ENCODE measurements at places on chromosomes 1 and 21.

- DNase-seq = no peak
Observed at GRCh38 chr1:164771041-164771618, 212.1 kb downstream of the PBX1 start.

GRCh38 chr1:190904091-190904695 is 426.5 kb upstream of the BRINP3 start:
- DNase-seq = no peak

DNA sequence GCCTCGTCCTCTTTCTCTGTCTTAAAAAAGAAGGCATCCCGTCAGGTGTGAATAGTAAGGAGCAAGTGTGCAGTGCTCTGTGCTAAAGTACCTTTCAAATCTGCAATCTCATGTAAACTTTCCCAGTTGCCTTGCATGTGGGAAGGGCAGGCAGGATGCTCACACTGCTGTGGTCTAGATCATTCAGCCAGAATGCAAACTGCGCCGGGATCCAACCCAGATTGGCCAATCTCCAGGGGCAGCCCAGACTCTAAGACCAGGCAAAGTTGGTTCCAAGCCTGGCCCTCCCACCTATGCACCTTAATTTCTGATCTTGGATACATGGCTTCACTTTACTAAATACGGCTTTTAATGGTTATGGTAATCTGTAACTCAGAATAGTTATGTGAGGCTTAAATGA is 3.2 kb upstream of the MAP1LC3C start:
- DNase-seq = no peak

DNA sequence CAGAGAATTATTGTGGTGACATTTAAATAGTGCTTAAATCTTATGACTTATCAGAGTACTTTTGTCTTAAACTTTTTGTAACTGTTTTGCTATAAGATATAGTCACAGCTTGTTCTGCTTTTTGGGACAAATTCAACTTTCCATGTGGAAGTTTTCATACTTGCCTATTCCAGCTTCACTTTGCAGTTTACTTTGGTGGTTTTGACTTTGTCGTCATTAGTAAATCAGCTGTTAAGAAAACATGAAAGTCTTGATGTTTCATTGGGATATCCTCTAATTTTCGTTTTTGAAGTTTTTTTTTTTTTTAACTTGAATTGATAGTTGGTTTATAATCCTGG is 31.3 kb downstream of the SDCCAG8 start:
- DNase-seq = no peak

GRCh38 chr1:114368560-114369255 is 142.3 kb downstream of the TRIM33 start:
- DNase-seq = no peak

DNA sequence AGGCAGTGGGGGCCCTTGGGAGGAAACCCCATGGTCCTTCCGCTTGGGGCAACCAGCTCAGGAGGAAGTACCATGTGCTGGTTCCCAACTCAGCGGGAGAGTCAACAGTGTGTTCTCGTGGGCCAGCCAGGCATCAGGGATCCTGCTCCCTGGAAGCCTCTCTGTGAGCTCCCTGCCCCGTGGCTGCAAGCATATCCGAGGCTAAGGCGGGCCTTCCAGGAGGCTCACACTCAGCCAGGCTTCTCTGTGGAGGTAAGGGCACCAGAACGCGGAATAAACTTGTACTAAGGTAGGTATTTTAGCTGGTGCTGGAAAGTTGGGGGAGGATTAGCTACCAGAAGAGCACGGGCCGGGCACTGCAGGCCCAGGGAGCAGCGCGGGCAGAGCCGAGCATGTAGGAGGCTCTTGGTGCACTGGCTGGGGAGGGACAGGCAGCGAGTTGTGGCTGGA is 74.7 kb upstream of the POU3F1 start:
- no peak for DNase-seq

Measured in T-helper 17 cell (primary cell).